ENCODE measurements at places on chromosomes 3 and 15.

GRCh38 chr15:88269356-88270062 is 13.0 kb upstream of the NTRK3 start:
- no peak for DNase-seq

- no peak for DNase-seq
These were observed 691 bp upstream of the HDGFL3 start for GRCh38 chr15:83208367-83208661.

- no peak for DNase-seq
These were observed 109.0 kb upstream of the MANF start for GRCh38 chr3:51276046-51276445.

- DNase-seq = no peak
These were observed 2.1 kb upstream of the CCDC174 start for GRCh38 chr3:14649466-14649865.

- DNase-seq = no peak
These were observed 75.9 kb downstream of the BOC start for GRCh38 chr3:113287111-113287802.

DNA sequence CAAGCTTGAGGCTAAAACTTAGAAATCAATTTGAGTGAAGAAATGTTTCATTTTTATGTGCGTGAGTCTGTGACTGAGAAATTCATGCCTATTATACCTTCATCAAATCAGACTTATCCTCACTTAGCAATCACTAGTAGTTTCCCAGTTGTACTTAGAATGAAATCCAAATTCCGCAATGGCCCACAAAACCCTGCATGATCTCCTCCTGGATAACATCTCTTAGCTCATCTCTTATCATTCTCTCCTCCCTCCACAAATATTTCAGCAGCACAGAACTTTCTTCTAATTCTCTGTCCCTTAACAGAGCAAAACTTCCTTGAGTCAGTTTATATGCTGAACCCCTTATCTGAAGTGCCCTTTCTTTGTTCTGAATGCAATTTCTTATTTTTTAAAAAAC is 198.8 kb upstream of the TGFBR2 start:
- no peak for DNase-seq

DNA sequence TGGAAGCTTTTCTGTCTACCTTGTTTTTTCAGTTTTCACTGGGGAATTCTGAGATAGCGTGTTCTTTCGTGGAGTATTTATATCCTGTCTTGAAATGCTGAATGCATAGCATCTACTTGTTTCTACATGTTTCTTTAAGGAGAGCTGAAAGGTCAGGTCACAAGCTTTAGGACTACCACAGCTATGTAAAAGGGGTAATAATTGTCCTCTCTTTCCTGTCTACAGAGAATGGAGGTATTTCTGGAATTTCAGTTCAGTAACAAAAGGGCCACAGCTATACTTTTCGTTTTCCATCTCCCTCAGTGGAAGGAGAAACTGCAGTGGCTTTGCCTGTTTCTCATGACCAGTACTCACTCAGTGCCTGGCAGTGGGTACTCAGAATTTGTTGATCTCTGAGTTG is 4.7 kb downstream of the INAFM2 start:
- no peak for DNase-seq

DNA sequence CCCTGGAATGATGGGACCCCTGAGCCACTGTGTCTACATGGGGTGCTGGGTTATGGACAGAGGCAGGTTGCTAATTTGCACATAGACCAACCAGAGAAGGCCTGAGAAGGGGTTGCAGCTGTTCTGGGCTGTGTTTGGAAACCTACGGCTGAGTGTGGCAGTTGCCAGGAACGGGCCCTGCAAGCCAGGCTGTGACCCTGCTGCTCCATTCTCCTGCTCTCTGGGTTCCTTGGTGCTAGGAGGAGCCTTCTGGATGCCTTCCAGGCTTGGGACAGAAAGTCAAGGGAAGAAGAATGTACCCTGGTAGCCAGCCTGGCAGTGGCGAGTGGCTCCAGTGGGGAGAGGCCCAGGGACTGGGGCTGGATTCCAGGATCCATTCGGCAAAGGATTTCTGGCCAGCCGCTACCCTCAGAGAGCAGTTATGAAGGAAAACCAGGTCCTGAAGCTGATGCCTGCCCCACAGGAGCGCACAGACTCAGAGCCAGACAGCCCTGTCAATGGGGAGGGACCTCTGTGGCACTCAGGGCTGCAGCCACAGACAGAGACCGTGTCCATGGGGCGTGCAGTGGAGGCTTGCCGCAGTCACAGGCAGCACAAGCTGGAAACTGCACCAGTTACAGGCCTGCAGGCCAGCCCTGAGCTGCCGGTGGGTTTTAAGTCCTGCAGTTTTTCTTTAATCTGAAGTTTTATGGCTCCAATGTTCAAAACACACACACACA is 55.1 kb upstream of the ACAD9 start:
- no peak for DNase-seq

DNA sequence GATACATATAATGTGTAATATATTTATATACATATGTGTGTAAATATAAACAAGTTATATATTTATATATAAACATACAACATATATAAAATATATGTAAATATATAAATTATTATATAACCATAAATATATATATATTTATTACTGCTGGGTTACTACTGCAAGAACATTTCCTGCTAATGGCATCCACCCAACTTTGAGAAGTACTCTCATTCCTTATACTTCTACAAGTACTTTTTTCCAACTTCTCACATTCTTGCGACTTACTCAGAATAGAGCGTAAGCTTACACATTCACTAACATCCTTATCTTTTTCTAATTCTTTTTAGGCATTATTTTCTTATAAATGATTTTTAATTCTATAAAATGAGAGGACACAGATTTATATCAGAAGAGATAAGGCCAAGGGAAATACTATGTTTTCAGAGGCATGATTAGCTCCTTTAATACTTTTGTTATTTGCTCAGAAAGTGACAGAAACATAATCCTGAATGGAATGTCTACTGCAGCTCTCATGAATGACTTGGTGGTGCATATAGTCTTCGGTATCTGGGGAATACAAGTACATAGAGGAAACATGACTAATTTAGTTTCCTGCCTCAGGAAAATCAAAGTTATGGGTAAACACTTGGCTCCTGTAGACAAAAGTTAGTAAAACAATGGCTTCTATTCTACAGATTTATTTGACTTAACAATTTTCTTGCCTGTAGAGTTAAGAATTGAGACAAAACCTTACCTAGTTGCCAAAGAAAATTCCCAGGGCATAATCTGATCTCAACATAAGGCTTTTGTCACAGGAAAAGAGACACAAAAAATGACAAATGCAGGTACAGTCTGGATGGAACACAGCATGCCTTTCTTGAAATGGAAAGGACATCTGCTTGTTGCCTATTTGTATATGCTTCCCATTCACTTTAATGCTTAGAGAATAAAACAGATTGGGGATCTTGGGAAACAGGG is 453.9 kb downstream of the SQOR start:
- DNase-seq = no peak

DNA sequence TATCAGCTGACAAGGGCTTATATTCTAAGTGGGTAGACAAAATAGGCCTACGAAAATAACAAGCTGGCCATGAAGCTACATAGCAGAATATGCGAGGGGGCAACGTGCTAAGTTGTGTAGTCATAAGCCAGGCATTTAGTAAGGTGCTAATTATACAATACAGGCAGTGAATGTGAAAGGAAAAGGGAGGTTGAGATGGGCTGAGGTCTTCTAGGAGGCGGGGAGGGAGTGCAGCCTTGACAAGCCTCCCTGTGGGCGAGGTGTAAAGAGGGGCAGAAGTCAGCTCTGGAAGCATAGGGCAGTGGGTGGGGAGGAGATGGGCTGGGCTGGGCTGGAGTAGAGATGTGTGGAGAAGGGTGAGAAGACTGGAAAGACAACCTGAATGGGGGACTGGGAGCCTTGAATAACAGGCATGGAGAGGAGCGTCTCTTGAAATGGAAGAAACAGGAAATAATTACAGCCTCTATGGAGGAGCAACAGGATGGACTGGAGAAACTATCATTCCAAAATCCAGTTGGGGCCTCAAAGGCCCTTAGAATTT is 1.2 kb downstream of the TIGIT start:
- DNase-seq = no peak

GRCh38 chr15:54660356-54660755 is 536.4 kb downstream of the RSL24D1 start:
- DNase-seq = no peak

All from stimulated activated CD8-positive, alpha-beta memory T cell treated with anti-CD3 and anti-CD28 coated beads, Interleukin-7, amount 100 ng/mL, for 1 hour (primary cell).